ENCODE measurements at places on chromosomes 6 and 20.

- no peak for DNase-seq
Measured at GRCh38 chr20:57265997-57266290, 497 bp downstream of the BMP7 start.

DNA sequence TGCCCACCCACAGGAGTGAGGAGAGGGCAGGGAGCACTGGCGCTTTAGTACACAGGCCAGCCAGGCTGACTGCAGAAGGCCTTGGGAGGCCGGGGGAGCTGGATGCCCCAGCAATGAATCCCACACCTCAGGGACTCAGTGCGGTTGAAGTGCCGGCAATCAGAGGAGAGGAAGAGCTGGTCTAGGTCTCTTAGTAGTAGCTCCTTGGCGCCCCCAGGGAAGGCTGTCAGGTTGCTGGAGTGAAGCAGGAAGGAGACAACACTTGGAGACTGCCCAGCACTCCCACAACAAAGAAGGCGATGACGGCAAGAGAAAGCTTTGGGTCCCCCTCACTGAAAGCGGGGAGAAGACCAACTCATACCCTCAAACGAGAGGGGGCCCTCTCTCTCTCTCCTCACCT is 8.3 kb upstream of the TNXB start:
- DNase-seq = no peak

- no peak for DNase-seq
Measured at GRCh38 chr6:69063401-69063800, 428.3 kb downstream of the ADGRB3 start.

DNA sequence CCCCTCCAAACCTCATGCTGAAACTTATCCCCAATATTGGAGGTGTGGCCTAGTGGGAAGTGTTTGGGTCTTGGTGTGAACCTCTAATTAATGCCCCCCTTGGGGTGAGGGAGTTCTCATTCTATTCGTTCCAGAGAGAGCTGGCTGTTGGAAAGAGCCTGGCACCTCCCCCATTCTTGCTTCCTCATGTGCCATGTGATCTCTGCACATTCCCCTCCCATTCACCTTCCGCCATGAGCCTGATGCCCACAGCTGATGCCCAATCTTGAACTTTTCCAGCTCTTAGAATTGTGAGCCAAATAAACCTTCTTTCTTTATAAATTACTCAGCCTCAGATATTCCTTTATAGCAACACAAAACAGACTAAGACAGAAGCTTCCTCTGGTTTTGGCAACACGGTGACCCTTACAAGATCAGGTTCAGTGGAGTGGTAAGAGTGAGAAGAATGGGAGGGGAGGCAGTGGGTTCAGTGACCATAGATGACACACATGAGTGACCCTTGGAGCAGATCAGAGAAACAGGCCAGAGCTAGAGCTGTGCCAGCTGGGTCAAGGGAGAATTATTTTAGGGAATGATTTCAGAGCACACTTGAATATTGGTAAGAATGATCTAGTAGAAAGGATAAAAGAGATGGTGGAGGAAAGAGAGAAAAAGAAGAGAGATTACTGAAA is 176.4 kb downstream of the LY86 start:
- no peak for DNase-seq

- no peak for DNase-seq
Measured at GRCh38 chr20:2694008-2694471, 1.5 kb downstream of the EBF4 start.

GRCh38 chr20:52675375-52675774 is 296.8 kb upstream of the TSHZ2 start:
- no peak for DNase-seq

DNA sequence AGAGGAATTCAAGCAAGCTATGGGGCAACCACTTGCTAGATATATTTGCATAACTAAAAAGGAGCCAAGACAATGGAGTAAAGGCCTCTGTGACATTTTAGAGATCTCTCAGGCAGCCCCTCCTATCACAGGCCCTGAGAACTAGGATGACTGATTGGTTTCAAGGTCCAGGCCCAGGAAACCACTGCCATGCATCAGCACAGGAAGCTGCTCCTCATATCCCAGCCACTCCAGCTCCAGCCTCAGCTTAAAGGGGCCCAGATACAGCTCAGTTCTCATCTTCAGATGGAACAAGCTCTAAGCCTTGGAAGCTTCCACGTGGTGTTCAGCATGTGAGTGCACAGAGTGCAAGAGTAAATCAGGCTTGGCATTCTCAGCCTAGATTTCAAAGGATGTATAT is 21.1 kb upstream of the THBS2 start:
- DNase-seq = no peak

DNA sequence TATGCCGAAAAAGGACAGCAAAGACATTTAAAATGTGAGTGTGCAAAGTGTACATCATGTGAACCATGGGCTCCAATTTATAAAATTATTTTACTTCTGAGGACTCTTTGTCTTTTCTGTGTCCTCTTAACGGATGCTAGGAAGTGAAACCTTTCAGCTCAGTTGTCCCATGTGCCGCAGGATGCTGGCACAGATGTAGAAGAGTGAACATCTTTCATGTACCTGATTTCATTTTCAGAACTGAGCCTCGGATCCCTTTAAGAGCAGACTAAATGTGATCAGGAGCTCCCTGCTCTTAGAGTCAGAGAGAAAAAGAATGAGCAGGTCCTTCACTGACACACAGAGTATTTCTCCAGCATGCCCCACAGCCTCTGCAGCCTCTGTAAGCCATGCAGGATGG is 27.6 kb upstream of the FUCA2 start:
- DNase-seq = peak; percentile 28

GRCh38 chr20:917416-917815 is 1.3 kb upstream of the ANGPT4 start:
- DNase-seq = no peak

DNA sequence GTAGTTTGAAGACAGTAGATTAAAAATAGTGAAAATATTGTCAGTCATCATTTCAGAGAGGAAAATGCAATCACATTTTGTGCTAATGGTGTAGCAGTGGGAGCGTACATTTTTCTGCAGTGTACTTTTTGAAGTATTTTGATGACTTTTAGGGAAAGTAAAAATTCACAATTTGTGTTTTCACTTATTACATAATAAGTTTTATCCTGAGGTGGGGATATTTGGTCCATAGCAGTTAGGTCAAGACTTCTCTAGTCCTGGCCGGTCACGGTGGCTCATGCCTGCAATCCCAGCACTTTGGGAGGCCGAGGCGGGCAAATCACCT is 122.3 kb downstream of the SASH1 start:
- DNase-seq = no peak

- no peak for DNase-seq
Measured at GRCh38 chr6:32764048-32764447, 716 bp upstream of the HLA-DQB2 start.

DNA sequence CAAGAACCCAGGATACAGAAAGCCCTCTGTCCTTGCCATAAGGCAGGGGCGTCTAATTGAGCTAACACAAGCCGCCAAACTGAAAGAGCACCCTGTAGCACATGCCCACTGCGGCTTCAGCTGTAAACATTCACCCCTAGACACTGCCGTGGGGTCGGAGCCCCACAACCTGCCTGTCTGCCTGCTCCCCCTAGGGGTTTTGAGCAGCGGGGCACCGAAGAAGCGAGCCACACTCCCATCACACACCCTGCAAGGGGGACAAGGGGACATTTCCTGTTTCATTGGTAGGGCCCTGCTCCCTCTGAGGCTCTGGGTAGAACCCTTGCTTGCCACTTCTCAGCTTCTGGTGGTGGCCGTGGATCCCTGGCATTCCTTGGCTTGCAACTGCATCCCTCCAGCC is 45.2 kb upstream of the BCLAF1 start:
- DNase-seq = no peak
